ENCODE measurements at places on chromosomes 12 and 14.

DNA sequence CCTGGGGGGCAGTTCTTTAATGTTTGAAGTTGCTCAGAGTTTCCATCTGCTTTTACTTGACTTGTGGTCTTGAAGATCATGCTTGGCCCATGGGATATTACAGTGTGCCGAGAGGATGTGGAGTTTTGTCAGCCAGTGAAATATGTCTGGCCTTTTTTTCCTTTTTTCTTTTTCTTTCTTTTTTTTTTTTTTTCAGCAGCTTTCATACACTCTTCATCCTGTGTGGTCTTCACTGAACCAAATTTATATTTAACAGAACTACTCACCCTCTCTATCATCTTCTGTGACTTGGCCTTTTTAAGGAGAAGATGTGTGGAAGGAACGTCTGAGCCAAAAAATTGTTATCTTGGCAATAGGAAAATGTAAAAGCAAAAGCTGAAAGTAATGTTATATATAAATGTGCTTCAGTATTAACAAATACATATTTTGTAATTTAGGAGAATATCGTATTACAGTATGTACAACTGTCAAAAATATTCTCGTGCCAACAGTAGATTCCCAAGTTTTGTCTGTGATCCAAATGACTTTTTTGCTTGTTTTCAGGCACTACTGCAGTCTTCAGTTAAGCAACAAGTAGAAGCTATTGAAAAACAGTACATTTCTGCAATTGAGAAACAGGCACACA lies 200.6 kb downstream of the CCDC91 start:
- DNase-seq: no peak

GRCh38 chr12:47410383-47410782 lies 295.4 kb downstream of the RPAP3 start:
- no peak for DNase-seq

- DNase-seq: no peak
Measured at GRCh38 chr12:39047539-39048262, 142.3 kb upstream of the CPNE8 start.

DNA sequence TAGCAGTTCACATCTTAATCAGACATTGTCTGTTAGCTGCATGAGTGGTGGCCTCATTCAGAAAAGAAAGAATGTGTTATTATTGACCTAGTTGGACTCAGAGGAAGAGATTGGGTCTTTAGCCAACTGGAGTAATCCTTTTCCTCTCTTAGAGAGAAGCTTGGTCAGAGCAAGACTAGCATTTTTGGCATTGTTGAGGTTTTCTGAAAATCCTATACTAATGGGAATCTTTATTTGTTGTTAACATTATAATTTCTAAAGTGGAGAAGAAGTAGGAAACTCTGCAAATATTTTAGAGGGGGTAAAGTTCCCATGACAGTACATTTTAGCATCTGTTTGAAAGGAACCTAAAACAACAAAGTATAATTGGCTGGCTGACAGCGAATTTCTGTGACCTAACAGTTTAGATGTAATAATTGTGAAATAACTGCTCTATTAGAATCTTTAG lies 9.7 kb downstream of the TOX4 start:
- DNase-seq: no peak

Measured in esophagus squamous epithelium (tissue), 5 donors.